ENCODE measurements at places on chromosomes 3 and 15.

DNA sequence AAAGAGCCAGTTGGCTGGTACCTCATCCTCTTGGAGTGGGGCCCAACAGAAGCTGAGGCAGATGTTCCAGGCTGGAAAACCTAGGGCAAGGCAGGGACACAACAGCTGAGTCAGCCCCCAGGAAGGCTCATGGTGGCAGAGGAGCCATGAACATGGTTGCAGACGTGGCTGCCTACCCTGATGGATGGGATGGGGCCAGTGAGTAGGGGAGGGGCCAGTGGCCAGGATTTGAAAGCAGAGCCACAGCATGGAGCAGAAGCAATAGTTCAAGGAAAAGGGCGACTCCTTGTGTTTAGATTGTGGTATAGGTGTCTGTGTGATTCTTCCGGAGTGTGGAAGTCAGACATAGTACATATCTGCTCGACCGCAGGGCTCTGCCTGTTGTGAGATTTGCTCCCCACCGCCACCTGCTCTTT is 24.2 kb downstream of the PXYLP1 start:
- ATAC-seq: no peak

GRCh38 chr15:82647045-82647834 is at the start of gene CPEB1:
Gene CPEB1, minus strand, starts transcription at chr15:82647363. Its CDS starts 18,904 bp downstream, at chr15:82628459.
- ATAC-seq: peak; percentile 85

GRCh38 chr15:70492240-70493177 is 270.8 kb downstream of the UACA start:
- ATAC-seq: no peak

DNA sequence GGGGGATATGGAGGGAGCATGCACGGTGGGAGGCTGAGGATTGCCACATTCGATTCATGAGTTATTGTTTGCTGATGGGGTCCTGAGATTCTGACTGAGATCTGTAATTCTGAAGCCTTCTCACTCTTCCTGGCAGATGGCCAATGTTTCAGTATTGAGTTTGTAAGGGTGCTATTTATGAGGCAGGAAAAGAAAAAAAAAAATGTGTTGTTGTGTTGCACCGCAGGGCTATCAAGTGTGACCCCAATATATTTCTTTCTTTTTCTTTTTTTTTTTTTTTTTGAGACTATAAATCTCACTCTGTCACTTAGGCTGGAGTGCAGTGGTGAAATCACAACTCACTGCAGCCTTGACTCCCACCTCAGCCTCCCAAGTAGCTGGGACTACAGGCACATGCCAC is 3.2 kb upstream of the SENP2 start:
- no peak for ATAC-seq

DNA sequence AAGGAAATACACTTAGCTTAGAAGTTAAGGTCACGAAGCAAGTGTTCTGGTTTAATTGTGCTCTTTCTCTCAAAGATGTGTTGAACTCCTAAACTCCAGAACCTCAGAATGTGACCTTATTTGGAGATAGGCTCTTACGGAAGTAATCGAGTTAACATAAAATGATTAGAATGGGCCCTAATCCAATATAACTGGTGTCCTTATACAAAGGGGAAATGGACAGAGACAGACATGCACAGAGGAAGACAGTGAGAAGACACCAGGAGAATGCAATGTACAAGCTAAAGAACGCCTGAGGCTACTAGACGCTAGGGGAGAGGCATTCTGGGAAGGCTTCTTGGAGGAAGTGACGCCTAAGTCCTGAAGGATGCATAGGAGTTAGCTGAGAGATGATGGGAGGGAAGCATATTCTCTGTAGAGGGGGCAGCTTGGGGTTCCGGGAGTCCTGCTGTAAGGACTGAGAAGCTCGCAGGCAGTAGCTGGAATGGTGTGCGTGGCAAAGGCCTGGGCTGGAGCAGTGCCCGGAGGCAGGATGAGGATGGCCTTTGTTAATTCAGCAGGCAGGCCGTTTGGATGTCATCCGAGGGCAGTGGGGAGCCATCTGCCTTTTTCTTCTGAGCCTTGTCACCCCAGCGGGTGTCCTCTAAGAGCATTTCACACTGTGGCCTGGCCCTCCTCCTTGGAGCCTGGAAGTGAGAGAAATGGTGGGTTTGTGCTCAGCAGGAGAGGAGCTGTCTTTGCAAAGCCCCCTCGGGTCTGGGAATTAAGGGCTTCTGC is 513.4 kb downstream of the SHQ1 start:
- no peak for ATAC-seq

GRCh38 chr15:74725845-74726773 is 781 bp upstream of the CYP1A1 start:
- peak; percentile 73 for ATAC-seq

DNA sequence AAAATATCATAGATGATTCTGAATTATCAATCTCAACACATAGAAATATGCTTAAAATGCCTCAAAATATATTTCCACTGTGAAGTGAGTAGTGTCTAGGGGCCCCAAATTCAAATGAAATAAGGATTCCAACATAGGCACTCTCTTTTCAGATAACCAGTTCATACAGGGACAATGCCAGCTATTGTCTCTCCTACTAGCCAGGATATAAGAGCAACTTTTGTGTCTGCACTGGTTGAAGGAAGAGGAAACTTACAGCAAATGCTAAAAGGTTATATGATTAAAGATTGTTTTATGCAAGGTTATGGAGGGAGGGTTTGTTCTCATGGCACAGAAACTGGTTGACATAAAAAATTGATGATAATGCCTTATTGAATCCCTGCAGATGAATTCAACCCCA is 579.4 kb upstream of the ALCAM start:
- ATAC-seq: no peak

- ATAC-seq: no peak
Measured at GRCh38 chr3:12681943-12682390, 18.1 kb upstream of the RAF1 start.

Data from motor neuron (in vitro differentiated cells).